ENCODE measurements at places on chromosomes 3 and 15.

- DNase-seq, result no peak
These were observed 81.9 kb upstream of the ZNF280D start for GRCh38 chr15:56815247-56815646.

GRCh38 chr3:10329495-10330015 lies 8.6 kb upstream of the SEC13 start:
- DNase-seq, result no peak

DNA sequence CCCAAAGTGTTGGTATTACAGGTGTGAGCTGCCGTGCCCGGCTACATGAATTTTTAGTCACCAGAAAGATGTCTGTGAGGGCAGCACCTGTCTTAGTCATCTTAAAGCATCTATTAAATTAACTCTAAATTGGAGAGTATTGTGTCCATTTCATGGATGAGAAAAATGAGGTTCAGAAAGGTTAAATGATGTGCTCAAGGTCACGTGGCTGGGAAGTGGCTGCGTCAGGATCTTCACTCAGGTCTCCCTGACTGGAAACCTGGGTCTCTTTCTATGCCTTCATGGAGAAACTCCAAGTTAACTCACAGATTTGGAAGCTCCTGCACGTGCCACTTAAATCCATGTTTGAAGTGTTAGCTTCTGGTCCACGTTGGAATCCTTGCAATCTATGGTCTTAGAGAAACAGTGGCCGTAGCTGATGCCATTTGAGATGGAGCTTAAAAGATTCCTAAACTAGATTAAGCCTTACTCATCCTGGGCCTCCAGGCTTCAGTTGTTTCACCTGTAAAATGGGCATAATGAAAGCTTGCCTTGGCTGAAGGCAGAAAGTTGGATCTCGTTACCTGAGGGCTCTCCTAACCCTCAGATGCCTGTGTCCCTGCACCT lies 5.2 kb upstream of the TMEM40 start:
- no peak for DNase-seq

GRCh38 chr3:98827221-98827920 lies 64.2 kb downstream of the ST3GAL6 start:
- DNase-seq, result no peak

DNA sequence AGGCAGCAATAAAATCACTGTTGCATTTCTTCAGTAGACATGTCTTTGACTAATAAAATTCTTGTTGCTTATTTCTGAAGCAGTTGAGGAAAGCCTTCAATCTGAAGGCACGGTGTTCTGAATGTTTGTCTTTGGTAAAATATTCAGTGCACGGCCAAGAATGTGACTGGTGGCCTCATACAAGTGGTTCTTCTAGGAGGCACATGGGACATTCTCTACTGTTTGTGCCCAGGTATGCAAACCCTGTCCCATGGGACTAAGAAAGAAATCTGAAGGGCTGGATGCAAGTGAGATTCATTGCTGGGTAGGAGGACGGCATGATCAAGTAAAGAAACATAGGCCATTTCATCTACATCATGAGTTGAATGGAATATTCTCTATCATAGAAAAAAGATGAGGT lies 250.6 kb upstream of the NR2F2 start:
- DNase-seq, result no peak

- no peak for DNase-seq
These were observed 67.5 kb upstream of the TJP1 start for GRCh38 chr15:29889542-29890329.

GRCh38 chr15:61112231-61112630 lies 116.9 kb downstream of the RORA start:
- no peak for DNase-seq

DNA sequence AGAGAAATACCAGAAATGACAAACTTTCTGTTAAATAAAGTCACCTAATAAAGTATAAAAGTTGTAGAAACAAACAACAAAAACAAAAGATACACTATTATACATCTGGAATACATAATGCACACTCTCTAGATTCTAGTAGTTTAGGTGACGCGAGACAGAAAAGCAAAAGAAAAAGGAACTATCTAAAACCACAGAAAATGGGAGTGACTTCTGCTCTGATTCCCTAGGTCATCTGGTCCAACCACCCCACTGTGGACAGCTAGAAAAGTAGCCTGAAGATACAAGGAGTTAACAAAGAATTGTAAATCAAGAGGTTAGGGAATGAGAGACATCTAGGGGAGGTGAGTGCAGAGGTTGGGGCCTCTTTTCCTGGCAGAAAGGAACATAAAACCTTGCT lies 39.1 kb downstream of the DHX36 start:
- DNase-seq, result no peak

DNA sequence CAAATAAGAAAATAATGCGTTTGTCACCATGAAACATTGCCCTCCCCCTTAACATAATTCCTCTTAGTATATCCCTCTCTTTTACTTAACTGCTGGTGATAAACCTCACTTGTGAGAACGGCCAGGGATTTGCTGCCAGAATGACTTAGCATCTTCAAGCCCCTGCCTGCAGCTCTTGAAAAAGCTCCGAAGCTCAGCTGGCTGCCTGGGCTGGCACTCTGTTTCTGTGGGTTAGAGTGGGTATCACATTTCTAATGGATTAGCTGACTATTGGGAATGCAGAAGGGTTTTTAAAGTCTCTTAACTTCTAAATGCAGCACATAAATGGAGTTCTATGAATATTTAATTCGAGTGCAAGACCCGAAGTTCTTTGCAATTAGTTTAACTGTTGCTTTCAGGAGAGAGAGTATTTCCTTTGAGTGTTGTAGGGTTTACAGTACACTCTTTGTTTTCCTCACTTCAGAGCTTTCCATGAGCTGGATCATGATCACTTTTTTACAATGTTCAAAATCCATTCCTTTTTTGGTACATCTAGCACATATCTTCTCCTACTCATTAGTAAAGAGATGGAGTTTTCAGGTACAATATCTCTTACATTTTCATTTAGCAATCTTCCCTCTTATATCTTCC lies 124.7 kb upstream of the RBMS3 start:
- no peak for DNase-seq

DNA sequence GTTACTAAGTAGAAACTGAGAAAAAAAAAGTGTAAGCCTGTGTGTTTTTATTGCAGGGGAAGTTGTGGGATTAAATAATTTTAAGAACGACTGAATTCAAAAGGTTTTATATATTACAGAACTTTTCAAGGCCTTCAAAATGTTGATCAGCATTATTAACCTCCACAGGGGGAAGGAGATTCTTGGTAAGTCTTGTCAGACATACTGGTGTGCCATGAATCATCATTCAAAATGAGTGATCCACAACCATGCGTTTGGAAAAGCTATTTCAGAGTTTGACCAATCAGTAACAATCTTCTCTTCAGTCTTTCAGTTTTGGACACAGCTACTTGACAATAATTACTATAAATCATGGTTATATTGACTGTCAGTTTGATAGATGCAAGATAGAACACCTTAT lies 70.2 kb downstream of the ADAMTS9 start:
- no peak for DNase-seq

DNA sequence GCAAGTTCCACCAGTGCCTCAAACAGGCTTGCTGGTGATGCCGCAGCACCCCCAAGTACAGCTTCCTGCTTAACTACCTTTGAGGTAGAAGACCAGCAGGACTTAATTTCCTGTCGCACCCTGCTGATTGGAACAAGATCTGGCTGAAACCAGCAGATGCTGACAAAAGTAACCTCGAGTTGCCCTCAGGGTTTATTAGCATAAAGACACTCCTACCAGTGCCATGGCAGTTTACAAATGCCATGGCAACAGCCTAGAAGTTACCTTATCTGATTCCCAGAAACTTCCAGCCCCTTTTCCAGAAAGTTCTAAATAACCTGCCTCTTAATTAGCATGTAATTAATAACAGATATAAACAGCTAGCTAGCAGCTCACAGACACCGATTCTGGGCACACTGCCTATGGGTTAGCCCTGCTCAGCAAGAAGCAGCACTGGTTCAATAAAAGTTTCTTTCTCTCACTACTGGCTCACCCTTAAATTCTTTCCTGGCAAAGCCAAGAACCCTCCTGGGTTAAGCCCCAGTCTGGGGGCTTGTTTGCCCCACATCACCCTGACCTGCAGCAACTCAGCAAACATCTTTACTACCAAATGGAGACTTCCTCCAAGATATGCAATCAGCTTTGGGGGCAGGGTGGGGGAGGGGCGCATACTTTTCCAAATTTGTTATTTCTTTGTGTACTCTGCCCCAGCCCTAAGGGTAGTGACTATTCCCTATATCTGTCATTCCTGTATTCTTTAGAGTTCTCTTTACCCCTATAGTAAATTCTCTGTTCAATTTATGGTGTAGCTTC lies 54.2 kb downstream of the MAP4 start:
- DNase-seq, result peak; percentile 25

- no peak for DNase-seq
These were observed 64.6 kb downstream of the TPRG1 start for GRCh38 chr3:189236352-189236751.

GRCh38 chr3:70342149-70342548 lies 29.7 kb upstream of the MDFIC2 start:
- no peak for DNase-seq

DNA sequence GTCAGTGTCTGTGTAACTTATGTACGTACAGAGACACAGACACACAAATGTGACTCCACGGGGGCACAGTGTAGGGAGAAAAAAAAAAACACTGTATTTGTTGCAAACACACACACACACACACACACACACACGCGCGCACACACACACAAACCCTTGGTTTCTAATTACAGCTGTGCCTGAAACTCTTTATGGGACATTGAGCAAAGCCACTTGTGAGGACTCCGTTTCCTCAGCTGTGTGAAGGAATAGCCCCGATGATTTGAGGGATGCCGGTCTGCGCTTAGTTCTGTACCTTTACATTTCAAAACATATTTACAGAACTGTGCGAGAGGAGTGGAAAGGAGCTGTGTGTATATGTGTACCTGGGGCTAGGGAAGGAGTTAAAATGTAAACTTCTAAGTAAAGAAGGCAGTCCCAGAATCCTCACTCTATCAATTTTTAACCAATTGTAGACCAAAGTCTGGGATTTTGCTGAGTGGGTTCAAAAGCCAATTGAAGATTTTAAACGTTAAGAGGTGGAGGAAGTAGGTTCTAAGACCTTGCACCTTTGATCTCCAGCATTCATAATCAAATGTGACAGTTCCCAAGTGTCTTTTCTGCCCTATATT lies 5.3 kb upstream of the BCL6 start:
- no peak for DNase-seq

- no peak for DNase-seq
These were observed 57.4 kb downstream of the ANXA2 start for GRCh38 chr15:60340207-60340921.

- DNase-seq, result no peak
These were observed 21.0 kb upstream of the CACNA1D start for GRCh38 chr3:53473422-53473821.

DNA sequence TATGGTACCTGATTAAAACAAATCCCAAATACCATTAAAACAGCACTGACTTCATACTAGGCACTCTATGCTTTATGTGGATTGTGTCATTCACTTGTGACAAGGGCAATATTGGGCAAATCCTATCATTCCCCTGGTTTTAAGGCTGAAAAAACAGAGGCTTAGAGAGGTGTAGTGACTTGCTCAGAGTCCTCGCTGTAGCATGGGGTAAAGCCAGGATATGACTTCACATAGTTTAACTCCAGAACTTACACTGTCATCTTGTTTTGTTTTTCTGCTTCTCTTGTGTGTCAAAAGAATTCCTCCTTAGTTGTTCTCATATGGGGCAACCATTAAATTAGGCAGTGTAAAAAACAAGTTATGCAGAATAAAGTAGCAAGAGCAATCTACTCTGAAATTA lies 40.3 kb upstream of the ICE2 start:
- no peak for DNase-seq
